Kidney epithelial cell (primary cell): ENCODE measurements at places on chromosomes 6 and 20. TPM values are rescaled to one million over a fixed set of nuclear protein-coding genes. Genes with fewer than 3 reads are reported as not detected.

- no peak for DNase-seq
Measured at GRCh38 chr6:101517632-101518031, 124.1 kb downstream of the GRIK2 start.

- DNase-seq: no peak
Measured at GRCh38 chr6:165218829-165219228, 90.6 kb downstream of the C6orf118 start.

- DNase-seq: no peak
Measured at GRCh38 chr6:27768556-27768955, 143.6 kb downstream of the OR2B2 start.

DNA sequence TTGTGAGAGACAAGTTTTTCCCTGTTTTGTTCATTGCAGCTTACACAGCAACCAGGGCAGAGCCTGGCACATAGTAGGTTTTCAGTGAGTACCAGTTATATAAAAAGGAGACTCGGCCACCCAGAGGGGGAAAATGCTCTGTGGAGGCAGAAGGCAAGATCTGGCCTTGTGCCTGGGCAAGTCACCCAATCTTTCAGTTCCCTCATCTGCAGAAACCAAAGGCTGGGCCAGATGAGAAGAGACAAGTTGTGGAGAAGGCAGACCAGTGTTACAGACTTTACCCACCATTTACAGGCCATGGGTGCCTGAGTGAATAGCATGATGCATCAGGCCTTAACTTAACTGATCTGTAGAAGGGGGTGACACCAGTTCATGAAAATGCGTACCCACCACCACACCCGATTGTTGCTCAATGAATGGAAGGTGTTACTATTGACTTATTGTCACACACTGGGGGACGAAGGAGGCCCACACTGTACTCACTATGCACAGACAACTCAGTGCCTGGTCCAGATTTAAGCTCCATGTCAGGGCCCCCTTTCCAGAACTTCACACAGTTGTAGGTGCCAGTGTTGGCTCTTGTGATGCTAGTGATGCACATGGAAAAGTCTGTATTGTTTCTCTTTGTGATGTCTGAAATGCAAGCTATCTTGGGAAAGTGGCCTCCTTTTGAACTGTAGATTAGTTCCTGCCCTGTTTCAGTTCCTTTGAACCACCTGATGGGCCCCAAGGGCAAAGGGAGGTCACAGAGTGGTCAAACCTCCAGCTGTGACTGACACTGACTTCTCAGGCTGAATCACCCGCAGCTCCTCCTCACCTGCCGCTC, 64.3 kb upstream of the SIRPG start:
- DNase-seq: no peak

Gene MCCD1
- total RNA-seq: not detected in 2 replicates

DNA sequence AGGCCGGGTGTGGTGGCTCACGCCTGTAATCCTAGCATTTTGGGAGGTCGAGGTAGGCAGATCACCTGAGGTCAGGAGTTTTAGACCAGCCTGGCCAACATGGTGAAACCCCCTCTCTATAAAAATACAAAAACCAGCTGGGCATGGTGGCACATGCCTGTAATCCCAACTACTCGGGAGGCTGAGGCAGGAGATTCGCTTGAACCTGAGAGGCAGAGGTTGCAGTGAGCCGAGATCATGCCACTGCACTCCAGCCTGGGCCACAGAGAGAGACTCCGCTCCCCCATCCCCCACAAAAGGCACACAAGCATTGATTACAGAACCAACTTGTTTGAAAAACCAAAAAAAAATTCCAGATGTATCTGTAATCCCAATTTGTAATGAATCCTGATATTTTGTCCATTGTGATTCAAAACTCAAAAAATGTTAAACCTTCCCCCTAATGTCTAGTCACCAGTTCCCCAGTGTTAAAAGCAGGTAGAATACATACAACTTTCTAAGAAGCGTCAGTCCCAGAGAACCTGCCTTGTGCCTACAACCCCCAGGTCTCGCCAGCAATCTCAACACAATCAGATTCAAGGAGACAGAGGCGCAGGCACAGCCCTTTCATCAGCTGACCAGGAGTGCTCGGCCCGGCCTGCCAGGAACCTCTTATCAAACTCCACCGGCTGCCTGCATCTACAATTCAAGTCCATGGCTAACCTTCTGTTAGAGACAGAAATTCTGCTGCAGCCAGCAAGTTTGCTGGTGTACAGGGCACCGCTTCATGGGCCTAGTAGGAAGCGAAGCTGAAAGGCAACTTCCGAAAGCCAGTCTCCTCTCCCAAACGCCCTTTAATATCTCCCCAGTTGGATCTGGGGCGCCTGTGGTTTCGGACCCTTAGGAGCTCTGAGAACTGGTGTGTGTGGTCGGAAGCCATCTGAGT, 2.1 kb downstream of the EZR start:
- no peak for DNase-seq

Gene WFDC12
- total RNA-seq: not detected in 2 replicates

GRCh38 chr6:108186226-108186625, 20.4 kb downstream of the NR2E1 start:
- DNase-seq: no peak

DNA sequence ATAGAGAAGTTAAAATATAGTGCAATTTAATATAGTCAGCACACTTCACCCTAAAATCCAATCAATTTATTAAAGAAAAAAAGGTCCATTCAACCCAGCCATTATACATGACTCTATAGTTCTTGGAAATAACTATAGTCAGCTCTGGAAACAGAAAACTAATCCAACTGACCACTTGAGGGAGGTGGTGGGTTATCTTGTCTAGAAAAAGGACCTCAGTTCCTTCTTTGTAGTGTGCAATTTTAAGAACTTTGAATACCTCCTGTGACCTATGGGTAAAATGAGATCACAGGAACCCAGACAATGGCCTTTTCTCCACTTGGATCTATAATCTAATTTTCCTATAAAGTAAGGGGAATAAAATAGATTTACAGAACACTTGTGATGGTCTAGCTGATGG, 163.6 kb upstream of the CENPW start:
- no peak for DNase-seq

Gene GGTLC1
- total RNA-seq: not detected in 2 replicates

Gene HLA-F
- 9.0 TPM in 2 replicates for total RNA-seq

DNA sequence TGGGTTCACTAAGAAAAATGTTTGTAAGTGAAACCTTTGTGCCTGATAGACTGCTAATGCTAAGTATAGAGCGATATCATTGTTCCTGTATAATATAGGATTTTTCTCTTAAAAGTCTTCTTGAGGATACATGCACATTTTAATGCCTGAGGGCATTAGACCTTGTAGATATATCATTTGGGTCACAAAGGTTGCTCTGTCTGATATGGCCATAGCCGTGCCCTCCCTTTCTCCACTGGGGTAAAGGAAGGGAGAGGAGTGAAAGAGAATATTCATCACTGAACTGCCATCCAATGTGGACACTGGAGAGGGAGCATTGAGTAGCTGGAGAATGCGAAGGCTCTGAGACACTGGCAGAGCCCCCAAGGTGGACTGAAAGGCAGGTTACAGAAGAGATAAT, 442.2 kb upstream of the SPTLC3 start:
- no peak for DNase-seq

- DNase-seq: no peak
Measured at GRCh38 chr20:23588434-23589403, 17.0 kb downstream of the CST9 start.

Gene CYP39A1
- total RNA-seq: 0.14 and 0.29 TPM in 2 replicates

DNA sequence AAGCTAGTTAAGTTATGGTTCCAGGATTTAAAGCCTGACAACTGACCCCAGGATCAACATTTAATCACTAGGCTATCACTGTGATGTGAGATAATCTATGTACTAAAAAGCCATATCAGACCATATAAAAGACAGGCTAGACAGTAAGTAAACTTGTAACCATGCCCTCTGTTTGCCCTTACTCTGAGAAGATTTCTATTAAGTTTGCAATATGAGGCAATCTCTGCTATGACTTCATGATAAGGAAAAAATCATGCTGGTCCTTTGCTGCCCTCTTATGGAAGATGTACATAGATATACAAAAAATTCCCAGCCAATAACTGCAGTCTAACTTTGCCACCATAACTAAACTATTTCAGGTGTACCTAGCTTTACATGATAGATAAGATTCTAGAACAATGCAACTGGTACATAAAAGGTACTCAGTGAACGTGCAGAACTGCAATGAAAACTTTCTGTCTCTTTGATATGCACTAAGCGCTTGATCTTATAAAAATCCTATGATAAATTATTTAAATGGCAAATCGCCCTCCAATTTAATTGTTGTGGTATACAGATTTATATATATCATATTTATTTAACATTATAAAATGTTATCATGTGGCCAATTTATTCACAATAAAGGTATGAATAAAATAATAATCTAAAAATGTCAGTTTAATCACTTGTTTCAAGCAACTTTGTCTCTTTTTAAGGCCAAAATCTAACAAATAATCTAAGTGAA, 70.5 kb downstream of the FAM217A start:
- peak; percentile 43 for DNase-seq

- DNase-seq: no peak
Measured at GRCh38 chr6:30730601-30731435, 10.7 kb downstream of the TUBB start.

Gene TP53TG5
- not detected in 2 replicates for total RNA-seq

Gene ULBP1
- 6.0 and 7.5 TPM in 2 replicates for total RNA-seq

DNA sequence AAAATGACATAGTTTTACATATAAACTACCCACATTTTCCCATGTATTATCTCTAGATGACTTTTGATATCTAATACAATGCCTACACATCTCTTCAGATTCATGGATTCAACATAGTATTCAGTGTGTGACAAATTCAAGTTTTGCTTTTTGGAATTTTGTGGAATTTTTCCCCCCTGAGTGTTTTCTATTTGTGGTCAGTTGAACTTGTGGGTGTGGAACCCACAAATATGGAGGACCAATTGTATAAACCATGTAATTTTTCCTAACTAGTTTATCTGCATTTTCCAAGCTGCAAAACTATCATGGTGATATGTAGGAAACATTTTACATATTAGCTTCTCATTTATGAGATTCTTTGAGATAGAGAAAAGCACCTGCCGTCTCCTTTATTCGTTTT, 374.3 kb upstream of the SOX4 start:
- DNase-seq: no peak
